ENCODE measurements at places on chromosomes 2 and 18. TPM values are rescaled to one million over a fixed set of nuclear protein-coding genes. Genes with fewer than 3 reads are reported as not detected.

PREPL gene
- total RNA-seq: 75.1 TPM

DNA sequence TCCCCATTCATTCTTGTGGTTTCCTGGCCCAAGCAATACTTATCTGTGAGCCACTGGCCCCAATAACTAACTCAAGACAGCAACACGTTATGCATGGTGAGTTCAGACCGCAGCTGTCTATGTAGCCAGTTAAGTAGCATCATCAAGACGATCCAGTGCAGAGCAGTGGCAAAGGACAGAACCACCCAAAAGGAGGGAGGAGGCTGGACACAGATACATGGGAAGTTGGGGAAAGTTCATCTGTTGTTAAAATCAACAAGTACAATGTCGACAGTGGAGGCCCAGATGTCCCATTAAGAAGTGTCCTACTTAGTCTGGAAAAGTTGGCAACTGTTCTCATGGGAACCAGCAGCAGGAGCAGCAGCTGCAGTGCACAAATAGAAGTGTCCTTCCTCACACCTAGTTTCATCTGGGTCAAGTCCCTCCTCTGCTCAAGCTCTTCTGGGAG, 106.9 kb upstream of the THOC1 start:
- no peaks in the 10 kb centered on the region for H3K27me3 ChIP-seq
- H3K4me1 ChIP-seq: peaks cover 10% of the 10 kb centered on the region
- H3K4me3 ChIP-seq: no peak overlapping the region
- H3K36me3 ChIP-seq: no peaks in the 10 kb centered on the region
- DNase-seq: no peak
- H3K27ac ChIP-seq: peak overlapping the region; percentile 42

GRCh38 chr2:80638783-80639182, 334.2 kb upstream of the LRRTM1 start:
- H3K4me3 ChIP-seq: no peak overlapping the region
- no peaks in the 10 kb centered on the region for H3K36me3 ChIP-seq
- no peak for DNase-seq
- H3K4me1 ChIP-seq: no peaks in the 10 kb centered on the region
- H3K27ac ChIP-seq: no peak overlapping the region

GRCh38 chr2:239086325-239087020, 238.6 kb downstream of the TWIST2 start:
- H3K36me3 ChIP-seq: peaks cover 17% of the 10 kb centered on the region
- no peak overlapping the region for H3K4me3 ChIP-seq
- H3K27me3 ChIP-seq: no peaks in the 10 kb centered on the region
- DNase-seq: no peak
- H3K27ac ChIP-seq: no peak overlapping the region
- H3K4me1 ChIP-seq: no peaks in the 10 kb centered on the region

DNA sequence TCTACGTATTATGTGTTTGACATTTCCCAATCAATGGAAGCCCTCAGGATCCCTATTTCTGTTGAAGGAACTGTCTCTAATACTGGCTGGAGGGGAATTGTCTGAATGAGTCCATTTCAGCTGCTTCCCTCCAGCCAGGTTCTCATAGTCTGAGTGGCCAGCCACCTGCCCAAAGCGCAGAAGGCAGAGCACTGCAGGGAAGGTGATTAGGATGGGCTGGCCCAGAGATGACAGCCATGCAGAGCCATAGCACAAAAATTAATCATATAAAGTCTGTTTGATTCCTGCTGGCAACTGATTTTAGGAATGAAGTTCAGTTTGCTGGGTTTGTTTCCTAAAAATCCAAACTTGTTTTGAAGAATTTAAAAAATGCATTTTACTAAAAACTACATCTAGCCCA, 327.1 kb downstream of the ETAA1 start:
- H3K36me3 ChIP-seq: no peaks in the 10 kb centered on the region
- no peak for DNase-seq
- H3K27me3 ChIP-seq: no peaks in the 10 kb centered on the region
- no peak overlapping the region for H3K27ac ChIP-seq
- H3K4me1 ChIP-seq: no peaks in the 10 kb centered on the region
- no peak overlapping the region for H3K4me3 ChIP-seq

DNA sequence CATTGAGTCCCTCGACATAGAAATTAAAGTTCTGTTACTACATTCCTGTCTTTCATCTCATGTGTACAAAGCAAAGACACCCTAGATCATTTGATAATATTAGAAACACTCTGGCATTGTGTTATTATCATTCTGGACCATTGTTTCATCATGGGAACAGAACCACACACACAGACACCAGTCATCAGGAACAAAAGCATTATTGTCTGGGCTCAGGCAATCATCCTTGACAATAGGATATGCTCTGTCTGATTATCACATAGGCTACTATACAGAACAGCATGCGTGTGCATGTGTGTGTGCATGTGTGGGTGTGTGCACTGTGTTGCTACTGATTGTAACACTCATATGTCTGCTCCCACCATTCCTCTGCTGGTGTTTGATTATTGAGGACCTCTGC, 242.5 kb downstream of the SH3BP4 start:
- H3K27ac ChIP-seq: no peak overlapping the region
- H3K4me3 ChIP-seq: no peak overlapping the region
- no peaks in the 10 kb centered on the region for H3K27me3 ChIP-seq
- DNase-seq: no peak

SPATA3 gene
- total RNA-seq: not detected

DNA sequence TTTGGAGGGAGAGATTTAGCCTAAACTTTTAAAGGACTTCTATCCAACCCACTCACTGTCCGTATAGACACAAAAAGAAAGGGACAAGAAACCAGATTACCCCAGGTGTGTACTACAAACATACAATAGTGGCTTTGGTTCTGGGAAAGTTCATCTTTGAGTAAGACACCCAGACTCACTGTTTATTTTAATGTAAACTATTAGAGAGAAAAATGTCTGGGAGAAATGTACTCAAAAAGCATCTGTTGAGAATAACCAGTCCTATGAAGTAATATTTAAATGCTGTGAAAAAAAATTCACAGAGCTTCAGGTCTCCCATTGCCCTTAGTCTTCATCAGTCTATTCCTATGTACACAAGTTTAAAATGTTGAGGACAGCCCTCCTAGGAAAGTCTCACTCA, 107.5 kb downstream of the SLC8A1 start:
- H3K4me1 ChIP-seq: peaks cover 26% of the 10 kb centered on the region
- no peak overlapping the region for H3K4me3 ChIP-seq
- no peaks in the 10 kb centered on the region for H3K27me3 ChIP-seq
- H3K27ac ChIP-seq: no peak overlapping the region

CD207 gene
- total RNA-seq: not detected
